ENCODE measurements at places on chromosomes 11 and 22. TPM values are rescaled to one million over a fixed set of nuclear protein-coding genes. Genes with fewer than 3 reads are reported as not detected.

NCAM1 gene
- 76.7 TPM for total RNA-seq

GRCh38 chr11:44972746-44973435, 22.2 kb upstream of the TP53I11 start:
- no peak for DNase-seq

- no peak for DNase-seq
Measured at GRCh38 chr11:113817626-113818025, 38.0 kb downstream of the CLDN25 start.

NRGN gene
- 30.7 TPM for total RNA-seq

GRCh38 chr11:62708793-62709192, 1.3 kb downstream of the GNG3 start:
- DNase-seq = no peak

DEFB108B gene
- total RNA-seq = not detected

USP2 gene
- 3.4 TPM for total RNA-seq

CYP2D6 gene
- 3.5 TPM for total RNA-seq

GRCh38 chr11:111846636-111847035, 24.7 kb downstream of the ALG9 start:
- DNase-seq = no peak

PATE4 gene
- total RNA-seq = not detected

DNA sequence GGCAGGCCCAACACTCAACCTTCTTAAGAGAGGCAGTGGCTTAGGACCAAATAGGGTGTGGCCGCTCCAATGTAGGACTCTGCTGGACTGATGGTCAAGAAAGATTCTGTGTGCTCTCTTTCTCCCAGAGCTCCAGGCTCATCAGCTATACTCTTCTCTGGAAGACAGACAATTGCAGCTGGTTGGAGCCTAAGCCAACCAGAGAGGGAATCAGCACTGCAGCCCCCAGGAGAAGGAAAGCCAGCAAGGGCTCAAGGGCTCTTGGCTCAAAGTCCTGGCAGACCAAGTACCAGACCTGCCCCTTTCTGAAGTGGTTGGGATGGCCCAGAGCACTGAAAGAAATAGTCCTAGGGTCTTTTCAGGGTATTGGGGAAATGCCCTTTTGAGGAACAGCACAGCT, 1077.3 kb downstream of the NTM start:
- no peak for DNase-seq

GRCh38 chr11:133052537-133052936, 479.8 kb downstream of the OPCML start:
- no peak for DNase-seq

UBQLN3 gene
- total RNA-seq = not detected

- DNase-seq = no peak
Measured at GRCh38 chr11:48007677-48008076, 27.3 kb downstream of the PTPRJ start.

DNA sequence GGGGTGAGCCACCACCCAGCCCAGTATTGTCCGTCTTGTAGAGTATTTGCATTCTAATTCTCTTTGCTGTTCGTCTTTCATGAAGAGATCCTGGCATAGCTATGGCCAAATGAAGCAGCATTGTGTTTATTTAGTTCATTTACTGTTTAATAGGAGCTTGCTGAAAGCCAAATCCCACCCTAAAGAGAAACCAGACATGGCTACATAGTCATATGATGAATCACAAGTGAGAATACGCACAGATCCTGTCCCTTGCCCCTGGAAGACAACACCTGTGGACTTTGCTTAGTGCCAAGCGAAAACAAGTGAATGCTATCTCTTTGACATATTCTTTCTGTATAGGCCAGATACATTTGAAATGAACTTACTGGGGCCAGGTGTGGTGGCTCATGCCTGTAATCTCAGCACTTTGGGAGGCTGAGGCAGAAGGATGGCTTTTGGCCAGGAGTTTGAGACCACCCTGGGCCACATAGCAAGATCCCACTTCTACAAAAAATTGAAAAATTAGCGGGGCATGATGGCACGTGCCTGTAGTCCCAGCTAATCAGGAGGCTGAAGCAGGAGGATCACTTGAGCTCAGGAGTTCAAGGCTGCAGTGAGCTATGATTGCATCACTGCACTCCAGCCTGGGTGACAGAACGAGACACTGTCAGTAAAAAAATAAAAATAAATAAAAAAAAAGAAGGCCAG, 5.1 kb upstream of the ARFGAP3 start:
- no peak for DNase-seq

DNA sequence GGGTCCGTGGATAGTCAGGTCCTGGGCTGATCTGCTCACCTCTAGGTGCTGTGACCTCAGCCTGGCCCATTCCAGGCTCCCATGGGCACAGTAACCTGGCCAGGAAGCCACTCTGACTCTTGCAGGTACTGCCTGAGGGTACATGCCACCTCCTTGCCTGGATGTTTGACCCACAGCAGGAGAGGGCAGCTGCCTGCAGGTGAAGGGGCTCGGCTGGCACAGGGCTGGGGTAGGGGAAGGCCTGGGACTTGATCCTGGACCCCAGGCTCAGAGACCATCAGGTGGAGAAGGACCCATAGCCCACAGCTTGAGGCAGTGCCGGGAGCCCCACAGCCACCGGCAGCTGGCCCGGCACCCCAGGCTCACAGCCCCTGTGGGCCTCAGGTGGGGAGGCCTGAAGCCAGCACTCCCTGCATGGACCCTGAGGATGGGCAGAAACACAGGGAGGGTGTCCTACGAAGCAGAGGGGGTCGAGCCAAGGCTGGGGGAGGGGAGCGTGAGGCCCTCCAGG, 2.7 kb downstream of the LRRC56 start:
- DNase-seq = no peak

- no peak for DNase-seq
Measured at GRCh38 chr11:88098289-88098688, 77.0 kb downstream of the RAB38 start.

- no peak for DNase-seq
Measured at GRCh38 chr22:49011769-49012648, 815.7 kb downstream of the BRD1 start.

GRCh38 chr11:114059984-114060391, 477 bp downstream of the ZBTB16 start:
- no peak for DNase-seq

DNA sequence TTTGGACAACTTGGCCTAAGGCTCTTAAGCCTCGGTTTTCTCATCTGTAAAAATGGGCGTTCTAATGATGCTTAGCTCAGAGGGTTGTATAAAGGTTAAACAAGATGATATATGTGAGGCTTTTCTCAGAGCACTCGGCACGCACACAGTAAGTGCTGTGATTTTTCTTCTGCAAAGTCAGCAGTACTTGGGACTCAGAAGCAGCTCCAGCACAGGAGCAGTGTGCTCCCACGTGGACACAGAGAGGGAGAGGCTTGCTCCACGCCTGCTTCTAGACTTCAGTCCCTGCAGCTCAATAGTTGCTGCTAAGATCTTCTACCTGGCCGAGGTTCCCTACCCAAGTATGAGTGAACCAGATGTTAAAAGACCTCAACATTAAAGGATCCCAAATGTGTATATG, 39.9 kb upstream of the PHF21A start:
- DNase-seq = no peak

- DNase-seq = no peak
Measured at GRCh38 chr22:27489178-27489675, 312.3 kb downstream of the MN1 start.

DNA sequence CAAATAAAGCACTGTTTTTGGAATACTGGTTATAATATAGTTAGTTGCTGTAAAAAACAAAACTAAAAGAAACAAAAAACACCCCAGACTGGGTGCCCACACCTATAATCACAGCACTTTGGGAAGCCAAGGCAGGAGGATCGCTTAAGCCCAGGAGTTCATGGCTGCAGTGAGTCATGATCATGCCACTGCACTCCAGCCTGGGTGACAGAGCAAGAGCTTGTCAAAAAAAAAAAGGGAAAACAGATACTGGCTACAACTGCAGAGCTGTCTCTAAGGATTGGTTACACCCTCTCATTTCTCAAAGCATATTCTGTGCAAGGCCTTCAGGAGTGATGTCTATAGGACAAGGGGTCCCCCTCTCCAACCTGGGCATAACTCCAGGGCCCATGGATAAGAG, 14.6 kb upstream of the STK33 start:
- DNase-seq = no peak

DNA sequence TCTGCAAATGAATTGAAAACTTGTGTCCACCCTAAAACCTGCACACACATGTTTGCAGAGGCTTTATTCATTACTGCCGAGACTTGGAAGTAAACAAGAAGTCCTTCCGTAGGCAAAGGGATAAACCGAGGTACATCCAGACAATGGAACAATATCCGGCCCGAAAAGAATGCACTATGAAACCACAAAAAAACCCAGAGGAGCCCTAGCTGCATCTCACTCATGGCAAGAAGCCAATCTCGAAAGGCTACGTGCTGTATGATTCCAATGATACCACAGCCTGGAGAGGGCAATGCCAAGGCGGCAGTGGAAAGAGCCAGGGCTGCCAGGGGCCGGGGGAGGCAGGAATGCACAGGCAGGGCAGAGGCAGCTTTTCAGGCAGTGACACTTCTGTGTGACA, 3.2 kb upstream of the MRPL23 start:
- peak; percentile 1 for DNase-seq

DNA sequence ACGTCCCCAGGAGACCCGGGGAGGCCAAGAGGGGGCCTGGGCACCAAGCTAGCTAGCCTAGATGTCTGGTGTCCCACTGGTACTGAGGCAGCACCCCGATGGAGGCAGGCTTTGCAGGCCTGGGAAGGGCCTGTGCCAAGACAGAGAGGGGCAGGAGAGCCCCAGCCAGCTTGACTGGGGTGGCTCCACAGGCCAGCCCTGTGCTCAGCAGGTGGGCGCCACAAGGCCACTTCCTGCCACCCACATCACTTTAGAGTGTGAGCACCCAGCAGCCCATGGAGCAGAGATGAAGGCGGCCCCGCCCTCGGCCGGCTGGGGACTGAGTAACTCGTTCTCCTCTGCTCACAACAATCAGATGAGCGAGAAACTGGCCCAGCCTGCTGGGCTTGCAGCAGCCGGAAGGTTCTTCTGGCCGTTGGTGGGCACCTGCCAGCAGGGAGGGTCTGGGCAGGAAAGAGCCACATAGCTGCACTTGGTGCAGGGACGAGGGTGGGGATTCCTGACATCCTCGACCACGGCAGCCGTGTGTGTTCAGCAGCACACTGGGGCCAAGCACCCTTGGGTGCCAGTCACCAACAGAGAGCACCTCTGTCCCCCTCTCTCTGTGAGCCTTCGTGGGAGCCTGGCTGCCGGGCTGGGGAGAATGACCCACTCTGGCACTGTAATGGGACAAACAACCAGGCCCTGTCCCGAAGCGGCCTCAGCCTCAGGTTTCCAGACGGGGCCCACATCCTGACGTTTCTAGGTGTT, 7.6 kb downstream of the OSBPL5 start:
- DNase-seq = no peak

- no peak for DNase-seq
Measured at GRCh38 chr11:206526-207207, 532 bp downstream of the BET1L start.

DNA sequence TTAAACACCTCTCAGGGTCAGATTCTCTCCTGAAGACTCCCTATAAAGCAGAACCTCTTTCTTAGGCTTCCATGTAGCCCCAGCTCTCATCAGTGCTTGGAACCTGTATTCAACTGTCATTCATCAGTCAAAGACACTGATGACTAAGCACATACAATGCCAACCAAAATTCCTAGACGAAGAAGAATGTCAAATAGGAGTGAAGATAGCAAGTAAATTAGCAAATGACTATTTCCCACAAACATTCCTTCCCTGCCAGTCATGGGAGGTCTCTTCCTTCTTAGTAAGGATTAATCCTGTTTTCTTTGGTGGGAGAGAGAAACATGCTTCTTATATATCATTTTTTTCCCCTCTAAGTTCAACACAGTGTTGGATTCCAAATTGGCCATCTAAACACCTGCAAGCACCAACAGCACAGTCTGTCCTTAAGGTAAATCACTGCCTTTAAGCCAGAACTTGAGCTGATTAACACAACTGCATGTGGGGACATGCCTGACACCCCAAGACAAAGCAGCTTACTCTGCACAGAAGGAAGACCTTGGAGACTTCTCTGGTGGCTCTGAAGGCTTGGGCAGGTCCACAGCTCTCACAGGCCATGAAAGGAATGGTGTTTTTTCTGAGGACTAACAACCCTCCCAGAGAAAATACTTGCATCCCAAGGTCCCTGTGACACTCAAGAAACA, 47.5 kb upstream of the ME3 start:
- no peak for DNase-seq

DGCR6 gene
- 4.9 TPM for total RNA-seq

DNA sequence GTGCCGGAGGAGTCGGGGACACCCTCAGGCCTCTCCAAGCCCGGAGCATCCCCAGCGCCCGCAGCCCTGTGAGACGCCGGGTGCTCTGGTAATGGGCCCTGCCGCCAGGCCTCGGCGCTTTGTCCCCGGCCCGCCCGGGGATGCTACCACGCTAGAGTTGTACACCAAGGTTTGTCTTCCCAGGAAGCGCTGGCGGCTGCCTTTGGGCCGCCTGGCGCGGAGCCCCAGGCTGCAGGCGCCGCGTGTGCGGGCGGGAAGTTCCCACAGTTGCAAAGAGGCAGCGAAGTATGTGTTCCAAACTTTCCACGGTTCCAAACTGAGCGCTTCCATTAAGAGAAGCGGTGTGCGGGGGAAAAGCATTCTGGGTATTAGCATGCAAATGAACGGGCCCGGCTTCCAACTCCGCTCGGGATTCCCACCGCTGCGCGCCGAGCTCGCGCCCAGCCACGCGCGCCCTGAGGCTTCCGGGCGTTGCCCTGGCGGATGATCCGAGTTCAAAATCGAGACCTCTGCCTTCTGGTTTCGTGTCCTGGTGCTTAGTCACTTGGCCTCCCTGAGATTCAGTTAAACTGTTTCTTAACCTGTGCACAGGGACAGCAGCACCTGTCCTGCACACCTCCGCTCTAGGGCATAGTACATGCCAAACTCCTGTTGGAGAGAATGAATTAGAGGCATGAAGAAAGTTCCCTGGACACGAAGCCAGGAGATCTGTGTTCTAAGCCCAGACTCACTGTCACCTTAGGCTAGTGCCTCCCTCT, 1.3 kb upstream of the PATZ1 start:
- DNase-seq = peak; percentile 55

RCN1 gene
- total RNA-seq = 167 TPM
